ENCODE measurements at places on chromosomes 3 and 15.

DNA sequence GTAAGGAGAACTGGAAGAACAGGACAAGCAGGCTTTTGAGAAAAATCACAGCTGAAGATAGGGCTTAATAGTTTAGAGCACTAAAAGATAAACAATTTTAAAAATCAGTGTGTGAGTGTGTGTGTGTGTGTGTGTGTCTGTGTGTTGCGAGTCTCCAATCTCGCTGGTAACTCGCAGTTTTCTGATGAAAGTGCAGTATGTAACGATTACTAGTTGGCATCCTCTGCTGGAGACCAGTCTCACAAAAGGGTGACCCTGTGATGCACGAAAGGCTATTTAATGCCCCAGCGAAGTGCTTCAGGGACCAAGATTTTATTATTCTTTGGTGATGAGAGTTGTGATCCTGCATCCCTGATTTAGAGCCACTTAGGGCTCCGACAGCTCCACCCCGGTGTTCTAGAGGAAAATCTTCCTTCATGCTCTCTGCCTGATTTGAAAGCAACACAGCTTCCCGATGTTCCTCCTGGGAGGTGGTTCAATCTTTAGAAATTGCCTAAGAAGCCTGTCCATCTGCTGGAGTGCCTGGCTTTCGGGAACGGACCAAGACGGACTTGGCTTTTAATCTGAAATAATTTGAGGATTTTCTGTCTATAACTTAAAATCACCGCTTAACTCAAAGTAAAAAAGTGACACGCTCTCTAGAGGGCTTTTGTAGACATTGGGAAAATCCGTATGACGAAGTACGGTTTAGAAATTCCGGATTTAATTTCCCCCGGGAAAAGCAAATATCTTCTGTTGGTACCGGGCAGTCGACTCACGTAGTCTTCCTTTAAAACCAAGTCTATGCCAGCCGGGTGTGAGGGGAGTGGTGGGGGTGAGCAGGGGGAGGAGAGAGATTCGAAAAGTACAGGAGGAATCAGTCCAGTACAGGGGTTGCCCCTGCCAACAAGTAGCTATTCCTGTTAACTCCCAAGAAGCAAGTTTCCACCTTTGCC lies 1.1 kb upstream of the ALCAM start:
- DNase-seq: no peak

GRCh38 chr15:37217567-37217966 lies 117.2 kb upstream of the MEIS2 start:
- no peak for DNase-seq

- DNase-seq: no peak
These were observed 712.7 kb upstream of the LMCD1 start for GRCh38 chr3:7788881-7789280.

- DNase-seq: no peak
These were observed 177.3 kb upstream of the WNT5A start for GRCh38 chr3:55664387-55664786.

DNA sequence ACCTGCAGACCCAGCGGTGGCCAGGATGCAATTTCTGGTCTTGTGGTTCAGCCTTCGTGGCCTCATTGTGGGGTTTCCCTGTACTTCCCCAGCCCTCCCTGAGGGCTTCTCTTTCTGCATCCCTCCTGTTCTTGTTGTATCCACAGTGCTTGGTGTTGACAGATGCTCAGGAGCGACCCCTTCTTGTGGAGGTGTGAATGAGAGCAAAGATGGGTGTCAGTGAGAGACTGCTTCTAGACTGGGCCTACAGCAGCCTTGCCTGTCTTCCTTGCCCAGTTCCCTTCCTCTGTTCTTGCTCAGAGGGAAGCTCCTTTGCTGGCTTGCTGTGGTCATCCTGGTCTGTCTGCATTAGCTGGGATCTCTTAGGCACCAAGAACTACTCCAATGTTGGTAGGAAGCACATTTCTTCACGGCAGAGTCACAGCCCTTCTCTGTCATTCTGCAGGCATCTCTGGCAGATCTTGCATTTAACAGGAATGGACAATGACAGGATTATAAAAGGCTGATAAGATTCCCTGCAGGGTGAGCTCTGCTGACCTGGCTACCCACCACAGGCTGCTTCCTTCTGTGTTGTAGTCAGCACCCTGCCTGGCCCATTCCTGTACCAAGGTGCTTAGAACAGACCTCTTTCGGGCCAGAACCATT lies 317.8 kb upstream of the C2CD4B start:
- no peak for DNase-seq

GRCh38 chr3:197576838-197577237 lies 21.1 kb upstream of the BDH1 start:
- no peak for DNase-seq

- DNase-seq: no peak
These were observed 494.0 kb upstream of the SUCLG2 start for GRCh38 chr3:68148447-68148846.

GRCh38 chr3:52522651-52523251 lies 10.9 kb downstream of the NT5DC2 start:
- DNase-seq: no peak
